ENCODE measurements at places on chromosomes 2 and 18.
A peak's percentile ranks its signal among the peaks of the same experiment; 100 is the strongest.

DNA sequence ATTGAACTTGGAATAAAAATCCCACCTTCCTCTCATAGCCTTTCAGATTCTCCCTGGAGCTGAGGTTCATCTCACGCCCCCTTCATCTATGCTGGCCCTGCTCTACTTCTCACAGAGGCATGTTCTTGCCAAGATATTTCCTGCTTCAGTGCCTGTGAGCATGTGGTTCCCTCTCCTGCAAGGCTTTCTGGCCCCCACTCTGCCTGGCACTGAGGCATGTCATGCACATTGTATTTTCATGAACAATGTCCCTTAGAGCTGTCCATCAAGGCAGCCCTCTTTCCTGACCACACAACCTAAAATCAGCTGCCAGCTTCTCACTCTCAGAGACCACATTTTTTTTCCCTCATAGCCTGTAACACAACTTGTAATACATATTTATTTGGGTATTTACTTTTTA, 18.0 kb upstream of the HK2 start:
- no peak for DNase-seq

- DNase-seq: no peak
Observed at GRCh38 chr18:31633392-31634330, 42.0 kb downstream of the TTR start.

GRCh38 chr2:64938607-64939285, 50.5 kb upstream of the SLC1A4 start:
- no peak for DNase-seq

- DNase-seq: no peak
Observed at GRCh38 chr2:113847144-113847543, 42.7 kb upstream of the ACTR3 start.

- DNase-seq: no peak
Observed at GRCh38 chr2:149020432-149020851, 18.1 kb upstream of the LYPD6B start.

GRCh38 chr2:124147552-124147951, 122.5 kb downstream of the CNTNAP5 start:
- no peak for DNase-seq

DNA sequence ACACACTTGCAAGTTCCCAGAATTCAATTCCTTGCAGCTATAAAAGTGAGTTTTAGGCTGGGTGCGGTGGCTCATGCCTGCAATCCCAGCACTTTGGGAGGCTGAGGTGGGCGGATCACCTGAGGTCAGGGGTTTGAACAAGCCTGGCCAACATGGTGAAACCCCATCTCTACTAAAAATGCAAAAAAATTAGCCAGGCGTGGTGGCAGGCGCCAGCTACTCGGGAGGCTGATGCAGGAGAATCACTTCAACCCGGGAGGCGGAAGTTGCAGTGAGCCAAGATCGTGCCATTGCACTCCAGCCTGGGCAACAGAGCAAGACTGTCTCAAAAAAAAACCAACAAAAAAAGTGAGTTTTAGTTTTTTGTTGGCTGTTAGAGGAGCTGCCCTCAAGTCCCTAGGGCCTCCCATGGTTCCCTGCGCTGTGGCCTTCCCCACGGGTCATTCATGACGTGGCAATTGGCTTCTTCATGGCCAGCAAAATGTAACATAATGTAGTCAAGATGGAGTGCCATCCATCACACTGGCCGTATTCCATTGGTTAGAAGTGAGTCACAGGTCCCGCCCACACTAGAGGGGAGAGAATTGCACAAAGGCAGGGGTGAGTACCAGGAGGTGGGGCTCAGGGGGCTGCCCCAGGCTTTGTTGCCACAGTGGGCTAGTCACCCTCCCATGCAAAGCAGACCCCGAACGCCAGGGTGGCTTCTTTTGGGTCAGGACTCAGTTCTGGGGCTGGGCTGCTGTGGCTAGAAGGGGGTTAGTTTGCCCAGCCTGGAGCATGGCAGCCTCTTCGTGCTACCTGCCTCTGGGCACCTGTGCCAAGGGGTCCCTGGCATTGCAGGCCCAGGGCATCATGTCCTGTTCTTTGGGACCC, 37.7 kb upstream of the INHBB start:
- DNase-seq: no peak

GRCh38 chr2:89767572-89768435, 1076.3 kb downstream of the RPIA start:
- DNase-seq: peak; percentile 21

DNA sequence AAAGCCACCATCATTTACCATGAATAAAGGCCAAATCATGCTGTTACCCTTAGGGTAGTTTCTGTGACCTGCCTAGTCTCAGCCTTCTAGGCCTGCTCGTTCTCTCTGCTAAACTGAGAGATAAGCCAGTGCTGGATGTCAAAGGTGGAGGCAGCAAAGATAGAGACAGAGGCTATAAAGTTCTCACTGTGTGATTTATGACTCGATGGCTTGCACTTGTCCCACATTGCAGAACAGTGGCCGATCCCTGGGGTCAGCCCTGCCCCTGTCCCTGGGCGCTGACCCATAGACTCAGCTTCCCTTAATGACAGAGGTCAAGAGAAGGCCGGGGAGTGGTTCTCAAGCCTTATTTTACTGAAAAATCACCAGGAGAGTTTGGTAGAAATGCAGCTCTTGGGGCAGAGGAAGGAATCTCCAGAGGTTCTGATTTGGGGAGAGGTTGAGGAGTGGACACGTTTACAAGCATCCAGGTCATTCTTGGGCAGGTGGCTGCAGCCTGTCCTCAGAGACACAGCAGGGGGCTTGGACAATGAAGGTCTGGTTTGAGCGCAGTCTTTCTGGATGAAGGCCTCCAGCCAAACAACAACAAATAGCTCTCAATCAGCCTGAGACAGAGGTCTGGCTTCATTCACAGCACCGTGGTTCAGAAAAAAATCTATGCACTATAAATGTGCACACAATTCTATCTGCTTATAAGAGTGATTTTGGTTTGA, 143.5 kb downstream of the ACKR3 start:
- no peak for DNase-seq

- no peak for DNase-seq
Observed at GRCh38 chr2:174802459-174802858, 38.2 kb upstream of the CHRNA1 start.

DNA sequence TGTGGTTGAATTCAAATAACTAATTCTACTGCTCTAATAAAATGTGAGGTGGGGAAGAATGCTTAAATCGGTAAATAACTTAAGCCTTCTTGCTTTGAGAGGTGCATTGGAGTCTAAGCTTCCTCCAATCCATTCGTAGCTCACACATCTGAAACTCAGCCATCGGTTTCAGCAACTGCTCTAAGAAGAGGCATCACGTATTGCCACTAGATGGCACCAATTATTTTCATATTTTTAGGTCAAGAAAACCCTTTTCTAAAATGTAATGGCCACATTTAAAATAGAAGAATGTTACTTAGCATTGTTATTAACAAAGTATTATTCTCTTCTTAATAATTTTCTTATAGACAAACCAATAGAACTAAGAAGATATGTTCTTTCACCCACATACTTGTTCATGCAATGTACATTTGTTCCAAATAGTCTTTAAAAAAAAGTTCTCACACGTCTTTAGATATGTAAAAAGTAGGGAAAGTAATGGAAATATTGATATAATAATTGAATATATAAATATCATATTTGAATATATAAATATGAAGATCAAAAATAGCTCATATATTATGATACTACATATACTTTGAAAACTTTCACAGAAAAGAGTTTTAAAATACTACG, 229.8 kb downstream of the CCDC178 start:
- no peak for DNase-seq

DNA sequence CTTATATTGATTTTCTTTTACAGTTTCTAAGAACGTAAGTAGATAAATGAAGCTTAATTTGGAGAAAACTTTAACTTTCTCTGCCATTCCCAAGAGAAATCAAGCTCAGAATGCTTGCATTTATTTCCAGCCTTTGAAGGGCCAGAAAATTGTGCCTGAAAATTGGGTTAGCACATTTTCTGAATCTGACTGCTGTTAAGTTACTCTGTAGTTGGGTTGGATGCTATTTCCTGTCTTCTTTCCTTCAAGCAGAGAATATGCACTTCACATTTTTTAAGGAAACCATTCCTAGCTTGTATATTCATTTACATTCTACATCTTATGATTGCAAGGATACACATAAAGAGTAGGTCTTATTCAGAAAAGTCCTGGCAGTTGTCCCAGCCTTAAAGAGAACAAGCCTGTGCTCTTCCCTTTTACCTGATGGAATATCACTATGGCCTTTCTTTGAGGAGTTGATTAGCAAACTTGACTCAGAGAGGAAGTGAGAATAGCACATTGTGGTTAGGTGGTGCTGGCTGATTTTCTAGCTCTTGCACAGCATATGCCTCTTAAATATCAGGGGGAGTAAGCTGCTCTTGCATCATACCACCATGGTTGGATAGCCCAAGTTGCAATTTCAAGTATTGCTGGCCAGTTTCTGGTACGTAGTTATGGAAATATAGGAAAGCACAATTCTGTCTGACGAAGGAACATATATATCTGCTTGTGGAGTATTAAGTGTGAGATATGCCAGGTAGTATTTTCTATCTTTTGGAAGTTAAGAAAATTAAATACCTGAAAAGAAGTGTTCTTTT, 133.7 kb downstream of the COMMD1 start:
- no peak for DNase-seq

DNA sequence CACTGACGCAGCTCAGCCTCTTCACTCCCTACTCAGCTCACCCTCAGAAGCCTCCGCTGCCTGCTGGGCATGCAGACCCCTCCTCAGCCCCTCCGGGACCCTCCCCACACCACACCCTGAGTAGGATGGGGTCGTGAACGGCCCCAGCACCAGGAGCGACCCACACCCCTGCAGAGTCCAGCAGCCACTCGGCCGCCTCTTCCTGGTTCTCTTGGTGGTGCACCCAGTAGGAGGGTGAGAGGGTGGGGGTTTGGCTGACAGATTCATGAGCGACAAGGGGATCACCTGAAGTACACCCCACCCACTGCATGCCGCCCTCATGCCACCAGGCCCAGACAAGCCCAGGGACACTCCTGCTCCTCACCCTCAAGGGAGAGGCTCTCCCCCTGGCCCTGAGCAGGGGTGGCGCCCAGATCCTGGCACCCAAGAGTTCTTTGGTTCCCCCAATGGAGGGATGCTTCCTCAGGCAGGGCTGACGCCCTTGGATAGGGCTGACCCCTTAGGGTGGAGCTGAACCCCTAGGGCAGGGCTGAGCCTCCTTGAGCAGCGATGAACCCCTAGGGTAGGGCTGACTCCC, 76.6 kb upstream of the GPC1 start:
- DNase-seq: no peak

GRCh38 chr2:220785178-220785577, 786.9 kb downstream of the EPHA4 start:
- DNase-seq: no peak

GRCh38 chr18:50848991-50849390, 29.2 kb upstream of the MRO start:
- no peak for DNase-seq

DNA sequence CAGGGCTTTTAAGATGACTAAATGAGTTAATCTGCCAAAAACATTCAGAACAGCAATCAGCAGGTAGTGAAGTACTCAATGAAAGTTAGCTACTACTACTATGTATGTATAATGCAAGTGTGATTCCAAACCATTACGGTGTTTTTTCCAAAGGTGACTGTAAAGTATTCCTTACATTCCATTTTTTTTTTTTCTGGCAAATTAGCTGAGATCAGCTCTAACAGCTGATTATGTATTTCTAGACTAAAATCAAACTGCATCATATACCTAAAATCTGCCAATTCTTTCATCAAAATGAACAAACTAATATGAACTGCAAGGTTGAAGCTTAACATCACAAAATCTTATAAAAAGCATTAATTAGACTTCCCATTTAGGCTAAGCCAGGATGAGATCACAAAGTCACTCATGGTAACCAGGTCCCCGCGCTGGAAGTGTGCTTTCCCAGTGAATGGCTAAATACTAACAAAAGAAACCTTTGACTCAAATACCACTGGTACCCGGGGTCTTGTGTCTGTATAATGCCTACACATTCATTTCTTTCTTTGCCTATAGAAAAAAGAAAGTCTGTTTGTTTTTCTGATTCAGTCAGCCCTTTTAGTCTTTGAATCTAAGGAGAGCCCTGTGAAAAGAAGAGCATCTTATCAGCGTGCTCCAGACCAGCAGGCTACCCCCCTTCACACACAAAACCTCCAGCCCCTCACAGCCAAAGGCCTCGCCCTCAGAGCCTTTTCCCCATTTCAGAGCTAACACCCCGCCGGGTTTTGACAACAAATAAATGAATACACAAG, 88.3 kb downstream of the RBMS1 start:
- no peak for DNase-seq

DNA sequence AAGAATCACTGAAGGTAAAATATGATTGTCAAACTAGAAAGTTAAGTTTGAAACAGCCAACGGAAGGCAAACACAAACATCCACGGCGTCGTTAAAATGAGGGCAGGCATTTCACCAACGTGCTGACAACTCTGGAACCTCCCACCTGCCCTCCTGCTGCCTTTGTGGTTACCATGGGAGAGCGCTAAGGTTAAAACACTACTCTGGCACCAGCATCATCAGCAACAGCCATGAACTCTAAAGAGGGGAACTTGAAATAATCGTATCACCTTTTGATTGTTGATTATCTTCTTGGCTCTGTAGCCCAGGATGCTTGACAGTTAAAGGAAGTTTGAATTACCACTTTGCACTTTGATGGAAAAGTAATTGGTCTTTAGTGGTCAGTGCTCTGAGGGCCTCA, 34.7 kb downstream of the CYB5A start:
- DNase-seq: no peak

DNA sequence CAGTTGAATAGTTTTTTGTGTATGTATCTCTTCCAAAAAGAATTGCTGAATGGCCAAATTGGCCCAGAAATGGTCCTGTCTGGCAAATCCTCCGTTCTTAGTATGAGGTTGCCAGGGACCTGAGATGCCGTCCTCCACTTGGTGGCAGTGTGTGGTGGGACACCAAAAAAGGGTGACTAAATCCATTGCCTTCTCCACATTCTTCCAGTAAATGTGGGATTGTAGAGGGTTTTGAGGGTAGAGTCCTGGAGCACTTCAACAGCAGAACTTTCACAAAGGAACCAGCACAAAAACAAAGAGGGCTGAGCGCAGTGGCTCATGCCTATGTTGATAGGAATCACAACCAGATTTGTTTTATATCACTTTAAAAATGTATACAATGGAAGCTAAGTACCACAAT, 199.9 kb downstream of the BCL2 start:
- no peak for DNase-seq

DNA sequence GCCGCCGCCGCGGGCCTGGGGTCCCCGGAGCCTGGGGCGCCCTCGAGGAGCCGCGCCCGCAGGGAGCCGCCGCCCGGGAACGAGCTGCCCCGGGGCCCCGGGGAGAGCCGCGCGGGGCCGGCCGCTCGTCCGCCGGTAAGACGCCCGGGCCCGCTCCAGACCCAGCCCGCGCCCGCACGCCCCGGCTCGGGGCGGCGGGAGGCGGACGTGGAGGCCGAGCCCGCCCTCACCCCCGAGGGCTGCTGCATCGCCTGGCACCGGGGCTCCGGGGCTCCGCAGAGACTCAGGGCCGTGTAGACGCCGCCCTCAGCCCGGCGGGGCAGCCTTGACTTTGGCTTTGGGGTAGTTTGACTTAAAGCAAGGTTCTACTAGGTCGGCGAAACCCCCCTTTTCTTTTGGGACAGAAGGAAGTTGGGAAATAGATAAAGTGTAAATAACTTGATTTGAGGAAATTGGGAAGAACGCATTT, 335 bp downstream of the ERFE start:
- no peak for DNase-seq
